ENCODE measurements at places on chromosomes 13 and 19. TPM values are rescaled to one million over a fixed set of nuclear protein-coding genes. Genes with fewer than 3 reads are reported as not detected.

Gene C5AR2
- 0.46 TPM for total RNA-seq

Gene FCHO1
- 1.7 TPM for total RNA-seq

DNA sequence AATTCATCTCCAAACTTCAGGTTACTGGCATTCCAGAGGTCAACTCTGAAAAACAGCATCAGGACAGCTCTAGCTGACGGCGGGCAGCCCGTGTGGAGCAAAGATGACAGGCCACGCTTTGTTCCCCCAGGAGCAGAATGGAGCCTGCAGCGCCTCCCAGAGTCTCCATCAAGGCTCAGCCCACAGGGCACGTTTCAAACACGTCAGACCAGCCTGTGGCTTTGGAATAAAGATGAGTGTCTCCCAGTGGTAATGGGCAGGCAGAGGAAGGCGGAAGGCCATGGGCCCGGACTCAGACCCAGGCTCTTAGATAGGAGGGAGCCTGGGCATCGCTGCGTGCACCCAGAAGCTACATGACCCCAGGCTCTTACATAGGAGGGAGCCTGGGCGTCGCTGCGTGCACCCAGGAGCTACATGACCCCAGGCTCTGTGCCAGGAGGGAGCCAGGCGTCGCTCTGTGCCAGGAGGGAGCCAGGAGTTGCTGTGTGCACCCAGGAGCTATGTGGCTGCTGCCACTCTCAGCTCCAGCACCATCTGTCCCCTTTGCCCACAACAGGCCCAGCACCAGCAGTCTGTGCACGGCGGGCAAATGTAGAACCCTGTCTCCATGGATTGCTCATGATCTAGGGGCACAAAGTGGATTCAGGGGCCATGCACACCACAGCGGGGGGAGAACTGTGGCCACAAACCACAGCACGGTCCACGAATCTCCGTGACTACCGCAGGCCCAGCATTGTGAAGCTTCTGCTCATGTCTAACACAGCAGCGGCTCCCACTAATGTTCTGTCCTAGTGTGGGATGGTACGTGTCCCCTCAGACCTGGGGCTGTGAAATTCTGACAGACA, 47.8 kb upstream of the C13orf46 start:
- DNase-seq: no peak

DNA sequence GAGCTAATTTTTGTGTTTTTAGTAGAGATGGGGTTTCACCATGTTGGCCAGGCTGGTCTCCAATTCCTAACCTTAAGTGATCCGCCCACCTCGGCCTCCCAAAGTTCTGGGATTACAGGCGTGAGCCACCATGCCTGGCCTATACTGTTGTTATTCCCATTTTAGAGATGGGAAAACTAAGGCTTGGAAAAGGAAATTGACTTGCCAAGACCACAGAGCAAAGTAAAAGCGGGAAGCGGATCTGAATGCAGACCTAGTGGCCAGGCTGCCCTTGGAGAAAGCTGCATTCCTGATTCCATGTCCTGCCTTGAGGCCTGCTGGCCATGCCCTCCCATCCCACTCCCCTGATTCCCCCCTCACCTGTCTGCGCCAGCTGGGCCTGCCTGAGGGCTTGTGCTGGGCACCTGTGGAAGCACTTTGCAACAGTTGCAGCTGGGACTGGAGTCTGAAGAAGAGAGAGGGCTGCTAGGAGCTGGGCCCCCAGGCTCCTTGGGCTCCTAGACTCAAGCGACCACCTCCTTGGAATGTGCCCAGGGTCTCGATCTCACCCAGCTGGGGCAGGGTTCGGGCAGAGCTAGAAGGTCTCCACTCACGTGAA, 5.7 kb downstream of the PALM3 start:
- DNase-seq: no peak

DNA sequence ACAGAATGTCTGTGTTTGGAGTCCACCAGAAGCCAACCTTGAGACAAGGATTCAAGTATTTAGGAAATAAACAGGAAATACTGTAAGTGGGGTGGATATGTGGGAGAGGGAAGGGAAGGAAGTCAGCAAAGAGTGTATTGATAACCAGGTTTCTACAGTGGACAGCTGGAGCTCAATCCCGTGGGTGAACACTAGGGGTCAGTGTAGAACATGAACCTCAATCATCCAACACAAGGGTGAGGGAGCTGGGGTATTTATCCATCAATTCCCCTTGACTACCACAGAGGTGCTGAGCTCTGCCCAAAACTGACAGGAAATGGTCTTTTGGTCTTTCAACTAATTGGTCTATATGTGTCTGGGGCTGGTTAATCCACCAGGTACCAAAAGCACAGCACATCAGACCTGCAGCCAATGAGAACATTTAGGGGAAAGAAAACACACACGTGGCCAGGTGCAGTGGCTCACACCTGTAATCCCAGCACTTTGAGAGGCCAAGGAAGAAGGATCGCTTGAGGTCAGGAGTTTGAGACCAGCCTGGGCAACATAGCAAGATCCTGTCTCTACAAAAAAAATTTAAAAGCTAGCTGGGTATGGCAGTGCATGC, 5.6 kb upstream of the SYDE1 start:
- no peak for DNase-seq

Gene SIGLEC5
- total RNA-seq: 2.0 TPM

GRCh38 chr19:10116866-10117616, 2.7 kb downstream of the EIF3G start:
- DNase-seq: no peak

Gene LSR
- 19.2 TPM for total RNA-seq

GRCh38 chr13:69720278-69720983, 387.2 kb upstream of the ATXN8OS start:
- DNase-seq: no peak
